Stimulated activated CD8-positive, alpha-beta memory T cell treated with anti-CD3 and anti-CD28 coated beads, Interleukin-12 subunit alpha, Interleukin-12 subunit beta, amount 100 ng/mL, for 1 hour (primary cell): ENCODE measurements at places on chromosomes 2 and 18.

- DNase-seq = no peak
Observed at GRCh38 chr2:11343368-11343649, 1.1 kb downstream of the ROCK2 start.

DNA sequence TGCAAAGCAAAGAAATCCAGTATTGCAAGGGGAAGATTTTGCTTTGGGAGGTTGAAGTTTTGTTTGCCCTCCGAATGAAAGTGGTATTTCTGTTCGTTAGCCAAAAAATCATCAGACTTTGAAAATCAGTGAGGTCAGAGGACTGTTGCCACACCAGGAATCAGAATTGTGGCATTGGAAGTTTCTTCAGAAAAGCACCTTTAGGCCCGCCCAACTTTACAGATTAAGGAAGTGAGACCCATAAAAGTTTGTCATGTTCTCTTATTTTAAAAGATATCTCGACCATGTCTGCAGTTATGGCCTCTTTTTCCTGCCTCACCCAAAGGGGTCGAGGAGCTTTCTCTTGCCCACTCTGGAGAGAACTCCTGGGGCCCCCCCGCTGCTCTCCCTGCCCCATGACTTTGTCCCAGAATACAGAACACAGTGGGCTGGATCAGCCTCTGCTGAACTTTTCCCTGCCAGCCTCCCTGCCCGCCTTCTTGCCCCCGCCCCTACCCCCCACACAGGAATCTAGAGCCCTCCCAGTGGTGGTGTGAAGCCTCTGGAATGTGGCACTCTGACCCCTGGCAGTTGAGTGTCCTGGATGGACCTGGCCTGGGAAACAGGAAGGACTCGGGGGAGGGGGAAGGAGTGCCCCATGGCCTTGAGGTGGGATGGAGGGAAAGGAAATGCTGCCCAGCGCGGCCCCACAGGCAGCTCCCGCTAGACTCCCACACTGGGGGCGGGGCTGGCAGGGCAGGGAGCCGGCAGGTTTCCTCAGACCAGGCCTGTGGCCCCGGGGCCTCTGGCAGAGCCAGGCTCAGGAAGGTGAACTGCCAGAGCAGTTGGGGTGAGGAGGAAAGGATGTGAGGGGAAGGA, 25.3 kb downstream of the CRIM1 start:
- DNase-seq = no peak

DNA sequence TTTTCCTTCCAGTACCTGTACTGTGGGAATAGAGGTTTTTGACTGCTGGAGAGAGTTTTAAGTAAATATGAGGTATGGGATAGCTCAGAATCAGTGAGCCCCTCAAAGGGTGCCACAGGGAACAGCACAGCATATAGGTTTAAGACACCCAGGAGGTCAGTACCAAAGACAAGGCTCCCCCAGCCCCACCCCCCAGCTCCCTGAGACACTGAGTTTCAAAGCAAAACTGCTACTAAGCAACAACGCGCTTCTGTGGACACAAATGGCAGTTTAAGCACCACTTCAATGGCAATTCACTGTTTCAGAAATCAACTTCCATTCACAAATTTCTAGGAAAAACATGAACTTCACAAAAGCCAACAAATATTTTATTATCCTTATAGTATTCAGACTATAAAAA, 15.2 kb downstream of the E2F6 start:
- DNase-seq = no peak

DNA sequence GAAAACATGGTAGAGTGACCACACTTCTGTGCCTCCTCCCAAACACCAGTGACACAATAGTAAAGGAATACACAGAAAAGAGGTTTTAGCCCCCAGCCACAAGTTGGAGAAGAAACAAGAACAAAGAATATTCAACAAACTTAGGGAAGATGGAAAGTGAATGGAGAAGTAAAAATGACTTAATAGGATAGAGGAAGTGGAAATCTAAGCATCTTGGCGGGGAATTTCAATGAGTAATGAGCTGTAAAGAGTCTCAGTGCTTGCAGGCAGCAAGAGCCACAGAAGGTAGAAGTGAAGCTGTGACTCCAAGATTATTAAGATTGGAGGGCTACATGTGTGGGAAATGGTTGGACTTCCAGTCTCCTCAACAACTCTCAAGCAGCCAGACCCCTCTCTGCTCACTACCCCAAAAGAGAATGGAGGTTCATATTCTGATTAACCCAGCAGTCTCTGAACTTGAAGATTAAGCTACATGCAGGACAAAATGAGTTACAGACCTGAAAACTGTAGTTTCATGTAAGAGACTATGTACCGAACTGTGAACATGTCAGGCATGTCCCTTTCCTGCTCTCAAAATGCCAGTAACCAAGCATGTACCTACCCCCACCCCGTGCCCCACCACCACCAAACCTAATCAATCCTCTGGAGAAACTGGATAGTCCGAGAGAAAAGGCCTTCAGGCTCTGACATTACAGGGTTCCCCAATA, 16.9 kb upstream of the HNRNPLL start:
- no peak for DNase-seq

DNA sequence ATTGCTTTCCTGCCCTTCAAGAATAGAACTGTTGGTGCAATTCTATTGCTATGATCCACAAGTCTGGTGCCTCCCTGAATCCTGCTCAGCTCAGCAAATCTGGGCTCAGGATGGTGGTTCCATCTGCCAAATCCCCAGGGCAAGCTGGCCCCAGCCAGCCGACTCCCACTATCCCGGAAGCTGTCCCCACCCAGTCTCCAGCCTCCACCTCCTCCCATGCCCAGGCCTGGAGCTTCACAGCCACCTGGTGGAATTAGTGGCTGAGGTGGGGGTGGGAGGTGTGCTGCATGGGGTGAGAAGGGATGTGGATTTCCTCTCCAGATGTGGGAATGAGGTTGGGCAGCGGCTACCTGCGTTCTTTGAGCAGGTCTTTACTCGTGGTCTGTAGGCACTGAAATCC, 119.3 kb upstream of the SMAD2 start:
- no peak for DNase-seq

GRCh38 chr2:148459377-148459778, 185.2 kb upstream of the EPC2 start:
- DNase-seq = no peak

- no peak for DNase-seq
Observed at GRCh38 chr18:49613641-49614151, 51.8 kb downstream of the LIPG start.

DNA sequence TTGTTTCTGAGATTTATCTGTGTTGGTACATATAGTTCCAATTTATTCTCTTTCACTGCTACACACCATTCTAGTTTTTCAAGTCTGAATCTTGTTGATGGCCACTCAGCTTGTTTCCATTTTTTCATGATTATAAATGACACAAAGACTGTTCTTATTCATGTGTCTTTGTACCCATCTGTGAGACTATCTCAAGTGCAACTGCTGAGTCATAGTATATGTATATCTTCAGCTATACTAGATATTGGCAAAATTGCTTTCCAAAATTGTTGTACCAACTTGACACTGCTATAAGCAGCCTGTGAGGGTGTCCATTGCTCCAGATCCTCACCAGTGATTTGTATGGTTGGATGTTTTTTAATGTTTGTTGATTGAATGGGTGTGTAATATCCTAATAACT, 37.2 kb upstream of the RTN4 start:
- DNase-seq = no peak

- DNase-seq = no peak
Observed at GRCh38 chr2:111119822-111120252, 877 bp upstream of the BCL2L11 start.

GRCh38 chr2:234973008-234973407, 21.2 kb downstream of the SH3BP4 start:
- no peak for DNase-seq

GRCh38 chr2:156538083-156538504, 101.9 kb downstream of the GPD2 start:
- DNase-seq = no peak

- DNase-seq = no peak
Observed at GRCh38 chr2:51649366-51649765, 617.4 kb upstream of the NRXN1 start.

DNA sequence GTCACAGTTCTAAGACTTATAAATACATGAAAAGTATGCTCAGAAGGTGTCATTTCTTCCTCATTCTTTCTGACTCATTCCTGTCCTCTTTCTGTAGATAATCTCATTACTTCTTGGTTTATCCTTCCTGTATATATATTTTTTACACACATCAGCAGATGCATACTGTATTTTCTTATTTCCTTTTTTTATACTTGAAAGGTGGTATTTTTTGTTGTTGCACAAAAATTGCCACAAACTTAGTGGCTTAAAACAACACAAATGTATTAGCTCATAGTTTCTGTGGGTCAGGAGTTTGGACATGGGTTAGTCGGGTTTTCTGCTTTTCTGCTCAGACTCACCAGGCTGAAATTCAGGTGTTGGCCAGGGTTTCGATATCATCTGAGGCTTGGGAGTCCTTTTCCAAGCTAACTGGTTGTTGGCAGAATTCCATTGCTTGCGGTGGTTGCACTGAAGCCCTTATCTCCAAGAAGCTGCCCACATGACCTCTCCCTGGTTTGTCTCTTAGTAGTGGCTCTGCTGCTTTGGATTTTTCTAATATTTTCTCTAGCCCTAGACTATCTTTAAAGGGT, 162.6 kb downstream of the FMNL2 start:
- DNase-seq = no peak

DNA sequence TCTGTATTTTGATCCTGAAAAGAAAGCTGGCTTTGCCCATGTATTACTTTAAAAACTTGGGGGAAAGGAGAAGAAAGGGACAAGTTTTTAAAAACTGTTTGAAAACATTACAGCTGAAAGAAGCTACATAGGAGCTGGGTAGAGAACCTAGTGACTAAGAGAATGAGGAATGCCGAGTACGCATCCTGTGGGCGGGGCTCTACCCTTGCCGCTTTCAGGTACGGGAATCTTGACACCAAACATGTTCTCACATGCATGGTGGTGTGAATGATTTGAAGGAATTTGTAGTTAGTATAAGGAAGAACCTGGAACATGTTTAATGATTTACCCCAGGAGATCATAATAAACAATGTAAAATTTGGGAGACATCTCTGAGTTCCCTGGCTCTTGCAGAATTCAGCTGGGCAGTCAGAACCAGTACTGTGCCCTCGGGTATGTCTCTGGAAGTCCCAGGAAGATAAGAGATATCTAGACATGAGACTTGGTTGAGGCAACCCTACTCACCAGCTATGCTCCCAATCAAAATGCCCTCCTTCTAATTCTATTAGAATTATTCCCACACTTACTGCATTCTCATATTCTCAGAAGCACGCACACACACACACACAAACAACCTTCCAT, 16.5 kb upstream of the TGFA start:
- no peak for DNase-seq

GRCh38 chr2:239322416-239323086, 78.3 kb downstream of the HDAC4 start:
- DNase-seq = no peak
